Left ventricle myocardium inferior (tissue), 1 donor: ENCODE measurements at places on chromosomes 12 and 14. TPM values are rescaled to one million over a fixed set of nuclear protein-coding genes. Genes with fewer than 3 reads are reported as not detected.

HOXC10 gene
- not detected for total RNA-seq

DNA sequence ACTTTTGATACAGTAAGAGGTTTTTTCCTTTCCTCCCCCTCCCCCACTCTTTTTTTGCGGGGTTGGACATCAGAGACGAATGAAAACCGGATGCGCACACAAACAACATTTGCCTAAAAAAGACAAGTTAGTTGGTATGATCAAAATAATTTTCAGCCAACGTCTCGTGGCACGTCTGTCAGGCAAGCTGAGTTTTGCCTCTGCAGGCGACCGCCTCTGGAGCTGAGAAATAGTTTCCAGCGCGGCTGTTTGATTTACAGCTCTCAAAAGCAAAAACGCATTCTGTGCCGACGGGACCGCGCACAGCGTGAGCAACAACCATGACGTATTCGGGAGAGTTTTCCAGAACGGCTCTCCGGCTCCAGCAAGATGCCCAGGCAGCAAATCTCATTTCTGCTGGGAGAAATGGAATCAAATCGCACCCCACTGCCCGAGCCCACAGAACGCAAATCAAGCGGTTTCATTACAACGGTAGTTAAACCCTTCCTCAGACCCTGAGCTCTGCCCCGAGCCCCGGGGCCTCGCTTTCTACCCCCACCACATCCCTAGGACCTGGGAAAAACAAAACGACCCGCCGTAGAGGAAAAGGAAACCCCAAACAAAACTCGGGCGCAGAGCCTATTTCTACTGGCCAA is 14.2 kb upstream of the CALM1 start:
- DNase-seq, result peak; percentile 63

DNA sequence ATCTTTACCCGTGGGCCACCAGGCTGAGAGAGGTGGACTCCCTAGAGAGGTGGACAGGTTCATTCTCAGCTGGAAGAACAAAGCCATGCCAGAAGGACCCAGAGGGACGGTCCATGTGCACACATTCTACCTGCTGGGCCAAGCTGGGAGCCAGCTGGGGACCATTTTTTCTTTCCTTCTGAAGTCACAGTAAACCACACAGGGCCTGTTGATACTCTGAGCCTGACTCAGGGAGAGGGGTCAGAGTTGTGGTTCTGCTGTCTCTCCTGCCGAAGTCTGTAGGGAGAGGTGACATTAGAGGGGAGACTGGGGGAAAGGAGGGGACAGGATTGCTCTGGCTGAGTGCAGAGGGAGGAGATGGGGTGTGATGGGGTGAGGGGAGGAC is 148.6 kb downstream of the TSPAN9 start:
- DNase-seq, result no peak

MANSC4 gene
- total RNA-seq, result not detected

GRCh38 chr12:39123580-39124253 is 218.3 kb upstream of the CPNE8 start:
- no peak for DNase-seq

DNA sequence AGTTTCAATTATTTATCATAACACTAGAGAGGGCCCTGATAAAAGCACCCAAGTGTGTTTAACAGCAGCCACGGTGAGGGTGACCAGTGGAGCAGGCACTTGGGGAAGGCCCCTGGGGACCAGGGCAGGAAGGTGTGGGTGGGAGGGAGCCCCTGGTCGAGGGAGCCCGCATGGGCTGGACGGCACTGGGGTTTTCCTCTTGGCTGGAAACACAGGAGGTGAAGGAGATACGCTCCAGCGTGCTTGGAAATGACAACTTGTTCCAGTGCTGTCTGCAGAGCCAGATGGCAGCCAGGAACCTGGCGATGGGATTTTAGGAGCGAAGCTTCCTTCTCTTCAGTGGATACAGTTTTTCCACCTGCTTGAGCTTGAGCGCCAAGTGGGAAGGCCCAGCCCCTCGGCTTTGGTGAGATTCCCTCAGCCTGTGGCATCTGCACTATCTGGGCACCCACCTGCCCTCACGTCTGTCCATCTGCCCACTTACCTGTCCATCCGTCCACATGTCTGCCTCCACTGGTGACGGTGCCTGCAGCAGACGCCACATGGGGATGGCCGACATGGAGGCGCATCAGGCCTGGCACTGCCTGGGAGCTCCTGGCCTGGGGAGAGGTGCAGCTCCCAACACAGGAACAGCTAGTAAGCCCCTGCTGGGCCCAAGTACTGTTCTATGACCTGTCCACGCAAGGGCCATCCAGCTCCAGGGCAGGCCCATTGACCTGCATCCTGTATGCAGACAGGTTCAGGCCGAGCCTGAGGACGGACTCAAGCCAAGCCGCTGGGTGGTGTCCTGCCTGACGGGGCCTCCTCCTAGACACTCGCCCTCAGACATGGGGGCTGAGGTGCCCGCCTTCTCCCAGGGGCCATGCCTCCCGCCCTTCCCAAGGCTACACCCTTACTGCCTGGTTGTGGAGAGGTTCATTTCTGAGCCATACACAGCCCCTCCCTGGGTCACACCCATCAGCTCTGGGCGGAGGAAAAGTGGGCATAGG is 192.2 kb upstream of the C14orf180 start:
- no peak for DNase-seq

- no peak for DNase-seq
Measured at GRCh38 chr12:34186492-34186891, 164.2 kb downstream of the ALG10 start.

- DNase-seq, result no peak
Measured at GRCh38 chr14:25411781-25412757, 362.1 kb upstream of the STXBP6 start.

METTL17 gene
- total RNA-seq, result 37.3 TPM

- no peak for DNase-seq
Measured at GRCh38 chr14:88473791-88474190, 81.0 kb downstream of the PTPN21 start.

DNA sequence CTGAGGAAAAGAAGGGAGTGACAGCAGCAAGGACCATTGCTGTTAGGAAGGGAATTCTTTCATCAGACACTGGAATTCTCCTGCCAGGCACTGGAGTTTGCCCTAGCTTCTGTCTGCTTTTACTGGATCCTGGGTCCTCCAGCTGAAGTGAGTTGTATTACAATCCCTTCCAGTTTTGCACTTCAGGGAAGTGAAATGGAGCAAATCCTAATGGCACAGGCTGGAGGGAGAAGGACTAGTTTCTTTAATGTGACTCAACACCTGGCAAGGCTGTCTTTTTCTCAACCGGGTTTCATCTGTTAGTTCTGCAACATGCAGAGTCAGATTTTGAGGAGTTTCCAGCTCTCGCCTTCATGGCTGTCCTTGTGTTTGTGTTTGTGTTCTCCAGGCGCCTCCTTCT is 45.8 kb downstream of the ETV6 start:
- DNase-seq, result no peak

DYRK4 gene
- total RNA-seq, result 28.6 TPM
